C1 segment of cervical spinal cord (tissue), 14 donors: ENCODE measurements at places on chromosomes 11 and 22.

DNA sequence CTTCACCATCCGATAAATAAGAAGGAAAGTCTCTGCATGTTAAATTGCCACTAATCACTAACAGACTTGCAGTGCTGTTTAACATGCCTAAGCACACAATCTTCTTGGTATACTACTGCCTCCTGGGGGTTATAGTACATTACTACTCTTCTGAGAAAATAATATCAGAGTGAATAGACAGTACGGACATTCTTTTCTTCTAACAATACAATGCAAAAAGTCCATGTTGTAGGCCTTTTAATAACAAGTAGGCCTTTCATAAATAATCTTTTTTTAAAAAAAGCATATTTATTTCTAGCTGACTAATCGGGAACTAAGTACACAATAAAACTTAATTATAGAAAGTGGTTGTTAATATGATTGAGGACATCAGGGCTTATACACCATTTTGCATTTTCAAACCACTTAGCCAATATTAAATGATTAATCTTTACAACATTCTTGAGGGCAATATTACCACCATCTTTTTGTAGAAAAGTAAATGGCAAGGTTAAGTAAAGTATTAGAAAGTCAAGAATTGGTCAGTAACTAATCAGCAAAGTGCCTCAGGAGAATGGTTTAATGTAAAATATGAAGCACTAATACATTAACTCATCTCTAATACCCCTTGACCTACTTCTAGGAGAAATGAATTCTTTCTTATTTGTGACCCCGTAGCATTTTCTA is 84.7 kb downstream of the TTC28 start:
- DNase-seq: no peak

DNA sequence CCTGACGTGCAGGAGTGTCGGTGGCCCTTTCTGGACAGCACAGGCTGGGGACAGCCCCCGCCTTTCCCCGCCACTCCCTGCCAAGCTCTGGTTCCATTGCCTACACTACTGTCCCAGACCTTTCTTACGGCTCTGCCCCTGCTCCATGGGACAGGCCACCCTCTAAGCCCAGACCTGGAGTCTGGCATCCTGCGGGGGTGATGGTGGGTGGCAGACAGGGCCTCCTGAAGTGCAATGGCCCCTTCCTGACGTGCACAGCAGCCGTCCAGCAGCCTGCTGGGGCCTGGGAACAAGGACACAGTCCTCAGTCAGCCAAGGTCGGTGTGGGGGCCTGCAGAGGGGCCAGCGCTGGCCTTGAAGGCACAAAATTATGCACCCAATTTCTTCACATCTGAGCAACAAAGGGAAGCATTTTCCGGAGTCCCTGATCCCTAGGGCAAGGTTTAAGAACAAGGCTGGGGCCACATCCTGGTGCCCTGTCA is 79.7 kb upstream of the KCNQ1OT1 start:
- no peak for DNase-seq

DNA sequence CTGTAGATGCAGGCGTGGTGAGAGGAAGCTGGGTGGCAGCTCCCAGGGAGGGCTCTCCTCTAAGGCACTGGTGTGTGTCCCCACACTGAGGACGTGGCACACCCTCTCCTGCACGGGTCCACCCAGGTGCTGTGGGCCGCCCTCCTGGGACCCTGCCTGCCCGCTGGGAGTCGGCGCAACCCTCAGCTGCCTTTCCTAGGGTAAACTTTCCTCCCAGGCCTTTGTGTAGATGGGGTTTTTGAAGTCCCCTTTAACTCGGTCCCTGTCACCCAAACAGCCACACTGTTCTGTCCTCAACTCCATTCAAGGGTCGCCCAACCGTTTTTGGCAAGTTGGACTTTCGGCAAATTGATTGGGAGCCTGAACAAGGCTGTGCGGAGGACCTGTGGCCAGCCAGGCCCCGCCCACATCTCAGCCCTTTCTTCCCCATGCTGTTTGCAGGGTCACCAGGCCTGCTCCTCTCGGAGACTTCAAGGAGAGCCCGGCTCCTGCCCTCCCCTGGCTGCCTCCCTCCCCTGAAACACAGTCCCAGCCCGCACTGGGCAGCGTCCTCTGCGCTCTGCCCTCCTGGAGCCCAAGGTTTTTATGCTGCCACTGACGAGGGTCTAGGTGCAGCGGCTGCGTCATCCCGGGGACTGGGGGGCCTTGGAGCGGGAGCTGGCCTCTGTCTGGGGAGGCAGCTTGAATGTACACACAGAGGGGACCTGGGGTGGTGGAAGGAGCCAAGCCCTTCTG is 1126.2 kb downstream of the BRD1 start:
- no peak for DNase-seq

DNA sequence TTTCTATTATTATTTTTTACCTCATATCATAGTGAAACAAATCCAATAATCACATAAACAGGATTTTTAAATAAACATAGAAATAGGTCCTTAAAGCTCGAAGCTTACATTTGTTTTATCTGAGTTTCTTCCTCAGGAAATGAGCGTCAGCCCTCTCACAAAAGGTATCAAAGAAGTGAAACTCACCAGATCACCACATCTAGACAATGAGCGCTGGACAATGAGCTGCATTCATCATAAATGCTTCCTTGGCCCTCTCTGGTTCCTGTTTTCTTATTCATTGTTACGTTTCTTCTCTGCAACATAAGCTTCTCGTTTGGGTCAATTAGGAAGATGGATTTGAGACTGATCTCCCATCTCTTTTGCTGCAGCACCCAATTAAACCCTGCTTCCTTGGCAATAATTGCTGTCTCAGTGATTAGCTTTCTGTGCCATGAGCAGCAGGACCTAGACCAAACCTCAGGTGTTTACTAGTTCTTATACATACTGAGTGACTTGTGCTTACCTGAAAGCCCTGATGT is 649.9 kb upstream of the LUZP2 start:
- no peak for DNase-seq

DNA sequence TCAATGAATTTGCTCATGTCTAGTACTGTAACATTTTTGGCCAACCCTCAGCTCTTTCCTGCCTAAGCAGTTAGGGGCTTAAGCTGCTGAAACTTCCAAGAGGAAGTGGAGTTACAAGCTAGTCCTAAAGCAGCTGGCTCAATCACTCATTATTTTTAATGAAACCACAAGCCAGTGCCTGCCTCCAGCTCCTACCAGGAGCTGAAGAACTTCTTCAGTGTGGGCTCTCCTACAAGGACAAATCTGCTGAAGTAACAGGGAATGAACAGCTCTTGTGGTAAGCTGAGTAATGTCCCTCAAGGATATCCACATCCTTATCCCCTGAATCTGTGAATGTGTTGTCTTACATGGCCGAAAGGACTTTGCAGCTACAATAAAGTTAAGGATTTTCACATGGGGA is 112.5 kb downstream of the BBOX1 start:
- DNase-seq: no peak

- DNase-seq: no peak
Observed at GRCh38 chr11:57474017-57474802, 13.9 kb downstream of the RTN4RL2 start.

GRCh38 chr11:58451585-58451984 is 9.5 kb upstream of the OR5B12 start:
- DNase-seq: no peak

DNA sequence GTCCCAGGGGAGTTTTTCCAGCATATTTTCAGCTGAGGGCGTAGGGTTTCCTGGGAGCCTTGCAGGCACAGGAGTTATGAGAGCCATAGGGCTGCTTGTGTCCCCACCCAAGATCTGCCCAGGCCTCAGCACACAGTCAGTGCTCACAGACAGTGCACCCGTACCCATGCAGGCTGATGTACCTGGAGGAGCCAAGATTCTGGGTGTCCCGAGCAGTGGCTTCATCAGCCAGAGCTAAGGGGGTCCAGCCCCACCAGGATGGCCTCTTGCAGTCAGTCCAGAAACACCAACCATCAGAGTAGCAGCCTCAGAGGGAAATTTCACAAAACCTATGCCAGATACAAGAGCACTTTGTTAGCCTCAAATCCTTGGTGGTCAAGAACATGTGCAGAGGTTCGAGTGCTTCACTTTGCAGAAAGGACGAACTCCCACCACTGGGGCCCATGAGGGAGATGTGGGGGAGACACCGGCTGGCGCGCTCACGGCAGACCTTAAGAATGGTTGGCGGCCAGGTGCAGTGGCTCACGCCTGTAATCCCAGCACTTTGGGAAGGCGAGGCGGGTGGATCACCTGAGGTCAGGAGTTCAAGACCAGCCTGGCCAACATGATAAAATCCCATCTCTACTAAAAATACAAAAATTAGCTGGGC is 43.8 kb upstream of the RTL6 start:
- DNase-seq: no peak

GRCh38 chr11:76371170-76371569 is 9.8 kb downstream of the THAP12 start:
- DNase-seq: no peak

- no peak for DNase-seq
Observed at GRCh38 chr11:108345767-108346166, 121.6 kb downstream of the C11orf65 start.
